ENCODE measurements at places on chromosomes 4 and X.

DNA sequence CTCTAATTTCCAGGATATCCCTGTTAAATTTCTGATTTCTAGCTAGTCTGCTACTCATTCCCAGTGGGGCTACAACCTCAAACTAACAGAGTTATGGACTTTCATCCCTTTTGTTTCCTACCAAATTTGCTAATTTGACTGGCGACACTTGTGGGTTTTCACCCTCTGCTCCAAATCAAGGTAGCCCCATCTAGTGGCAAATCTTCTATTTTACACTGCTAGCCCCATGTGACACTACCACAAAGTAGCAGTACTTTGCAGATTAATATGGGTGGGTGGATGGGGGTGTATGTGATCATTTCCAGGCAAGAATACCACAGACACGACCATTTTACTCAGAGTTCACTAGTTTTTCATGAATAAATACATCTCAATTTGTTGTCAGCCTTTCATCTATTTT lies 150.3 kb downstream of the MSL3 start:
- DNase-seq = peak; percentile 24

GRCh38 chrX:580030-580429 lies 50.6 kb upstream of the SHOX start:
- DNase-seq = no peak

- DNase-seq = peak; percentile 65
Observed at GRCh38 chrX:8971116-8971515, 62.8 kb downstream of the FAM9B start.

GRCh38 chrX:123263270-123263669 lies 79.2 kb downstream of the GRIA3 start:
- DNase-seq = no peak

DNA sequence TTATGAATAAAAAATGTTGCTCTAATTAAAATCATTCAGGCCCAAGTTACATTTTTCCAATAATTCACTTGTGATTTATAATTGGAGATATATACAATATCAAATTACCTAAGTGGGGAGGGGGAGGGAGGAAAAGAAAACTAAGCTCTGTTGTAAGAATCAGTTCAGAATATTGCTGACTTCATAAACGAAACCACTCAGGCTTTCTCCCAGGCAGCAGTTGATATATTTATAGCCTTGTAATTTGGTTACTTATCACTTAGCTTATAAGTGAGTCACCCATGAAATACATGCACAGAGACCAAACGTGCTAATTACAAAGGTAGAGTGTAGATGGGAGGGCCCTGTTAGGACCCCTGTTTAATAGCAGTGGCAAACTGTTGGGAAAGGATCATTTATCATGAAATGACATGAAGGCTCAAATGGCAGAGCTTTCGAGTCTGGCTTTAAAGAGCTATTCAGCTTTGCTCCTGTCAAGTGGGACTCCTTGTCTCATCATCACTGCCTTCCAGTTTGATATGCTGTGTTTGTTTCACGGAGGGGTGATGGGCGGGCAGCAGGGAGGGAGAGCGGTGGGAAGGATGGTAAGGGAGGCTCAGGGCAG lies 105.6 kb upstream of the PGRMC2 start:
- DNase-seq = no peak

- peak; percentile 4 for DNase-seq
Observed at GRCh38 chrX:27675493-27675892, 85.3 kb downstream of the DCAF8L2 start.

DNA sequence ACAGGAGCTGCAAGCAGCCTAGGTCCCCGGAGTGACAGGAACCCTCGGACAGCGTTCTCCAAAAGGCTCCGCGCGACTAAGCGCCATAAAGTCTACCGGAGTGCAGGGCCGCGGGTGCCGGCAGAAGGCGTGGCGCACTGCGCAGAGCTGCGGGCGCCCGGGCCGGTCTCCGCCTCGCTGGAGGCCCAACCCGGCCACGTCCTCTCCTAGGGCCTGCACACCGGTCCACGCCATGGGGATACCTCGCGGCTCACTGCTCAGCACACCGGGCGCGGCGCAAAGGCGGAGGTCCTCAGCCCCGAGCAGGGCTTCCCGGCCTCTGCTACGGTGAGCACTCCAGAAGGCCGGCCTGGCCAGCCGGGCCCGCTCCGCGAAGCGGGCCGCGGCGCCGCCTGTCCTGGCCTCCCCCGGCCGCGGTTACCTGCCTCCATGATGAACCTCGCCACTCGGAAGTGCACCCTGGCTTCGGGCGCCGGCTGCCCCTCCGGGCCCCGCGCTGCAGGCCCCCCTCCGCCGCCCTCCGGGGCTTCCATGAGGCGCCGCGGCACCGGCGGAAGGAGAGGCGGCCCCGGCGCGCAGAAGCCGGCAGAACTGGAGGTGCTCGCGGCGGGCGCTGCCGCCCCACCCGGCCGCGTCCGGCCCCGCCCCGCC lies at the start of gene CCNQ:
CCNQ (minus strand) TSS at position 599 of the 651 bp plus-strand sequence; CDS start at position 533, 66 bp downstream.
- peak; percentile 12 for DNase-seq

DNA sequence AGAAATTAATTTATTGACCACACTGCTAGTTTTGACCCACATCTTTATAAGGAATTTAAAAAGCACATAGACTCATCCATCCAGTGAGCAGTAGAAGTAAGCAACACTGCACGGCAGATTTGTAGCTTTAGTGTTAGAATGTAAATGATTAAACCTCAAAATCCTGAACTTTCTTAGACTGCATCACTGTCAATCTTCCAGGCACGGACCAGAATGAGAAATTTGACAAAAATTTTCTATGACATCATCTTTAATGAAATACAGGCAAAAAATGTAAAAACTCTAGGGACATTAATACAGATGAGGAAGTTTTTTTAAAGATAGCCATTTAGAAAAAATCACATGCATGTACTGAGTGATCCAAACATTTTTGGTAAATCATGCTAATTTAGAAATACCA lies 29.2 kb downstream of the NLGN4X start:
- DNase-seq = no peak

DNA sequence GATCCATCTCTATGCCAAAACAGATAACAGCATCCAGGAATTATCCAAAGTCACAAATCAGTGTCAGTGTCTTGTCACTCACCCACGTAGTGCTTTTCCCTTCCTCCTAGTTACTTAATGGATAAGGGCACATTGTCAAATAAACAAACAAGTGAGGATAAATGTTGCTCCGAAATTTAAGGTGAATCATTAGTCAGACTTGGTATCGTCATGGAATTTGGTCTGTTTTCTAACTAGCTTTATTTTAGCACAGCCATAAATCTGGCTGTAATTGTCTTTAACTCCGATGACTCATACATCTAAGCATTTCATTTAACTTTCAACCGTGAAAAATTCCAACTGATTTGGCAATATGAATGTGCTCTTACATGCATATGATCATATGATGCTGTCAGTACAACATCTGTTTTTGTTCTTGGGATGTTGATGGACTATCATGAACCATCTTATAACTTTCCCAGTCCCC lies 83.3 kb downstream of the SNCA start:
- DNase-seq = peak; percentile 66

DNA sequence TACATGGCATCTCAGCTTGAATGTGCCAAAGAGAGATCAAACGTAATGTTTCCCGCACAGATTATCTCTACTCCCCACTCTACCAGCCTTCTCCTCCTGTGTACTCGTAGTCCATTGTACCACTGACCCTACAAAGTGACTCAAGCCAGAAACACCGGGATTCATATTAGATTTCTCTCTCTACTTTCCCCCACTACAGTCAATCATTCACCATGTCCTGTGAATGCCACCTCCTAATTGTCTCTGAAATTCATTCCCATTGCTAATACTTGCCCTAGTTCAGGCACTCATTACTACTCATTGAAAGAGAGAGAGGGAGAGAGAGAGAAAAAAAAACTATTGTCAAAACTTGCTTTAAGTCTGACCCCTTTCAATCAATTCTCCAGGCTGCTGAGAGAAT lies 78.2 kb upstream of the LHFPL1 start:
- no peak for DNase-seq

GRCh38 chrX:110086916-110087484 lies 84.1 kb downstream of the TMEM164 start:
- DNase-seq = peak; percentile 44

- no peak for DNase-seq
Observed at GRCh38 chr4:28167411-28167810, 1306.8 kb downstream of the STIM2 start.

GRCh38 chr4:114037988-114038387 lies 58.5 kb upstream of the ARSJ start:
- no peak for DNase-seq

DNA sequence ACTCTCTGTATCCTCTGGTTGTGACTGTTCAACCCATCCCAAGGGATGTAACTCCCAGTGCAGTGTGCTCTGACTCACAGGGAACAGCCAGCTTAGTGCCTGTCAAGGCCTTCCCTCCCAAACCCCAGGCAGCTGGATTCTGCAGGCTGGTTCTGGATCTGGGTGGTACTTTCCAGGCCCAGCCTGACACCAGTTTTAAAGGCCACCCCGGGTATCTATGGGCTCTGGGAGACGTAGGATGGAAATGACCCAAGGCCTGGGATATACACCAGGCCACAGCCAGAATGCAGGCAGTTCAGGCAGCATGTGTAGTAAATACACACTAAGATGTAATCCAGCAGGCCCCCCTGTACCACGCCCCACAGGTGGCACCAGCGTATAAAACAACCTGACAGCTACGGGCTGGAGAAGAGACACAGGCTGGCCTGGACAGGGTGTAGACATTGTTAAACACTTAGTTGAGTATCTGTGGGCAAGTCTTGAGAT lies 64.2 kb downstream of the SPINK2 start:
- peak; percentile 23 for DNase-seq

GRCh38 chr4:164438321-164438720 lies 315.6 kb upstream of the SMIM31 start:
- DNase-seq = no peak

GRCh38 chr4:4689694-4690440 lies 148.0 kb upstream of the STX18 start:
- no peak for DNase-seq

Measured in RKO (cell line).